ENCODE measurements at places on chromosomes 2 and 18.
A peak's percentile ranks its signal among the peaks of the same experiment; 100 is the strongest.

DNA sequence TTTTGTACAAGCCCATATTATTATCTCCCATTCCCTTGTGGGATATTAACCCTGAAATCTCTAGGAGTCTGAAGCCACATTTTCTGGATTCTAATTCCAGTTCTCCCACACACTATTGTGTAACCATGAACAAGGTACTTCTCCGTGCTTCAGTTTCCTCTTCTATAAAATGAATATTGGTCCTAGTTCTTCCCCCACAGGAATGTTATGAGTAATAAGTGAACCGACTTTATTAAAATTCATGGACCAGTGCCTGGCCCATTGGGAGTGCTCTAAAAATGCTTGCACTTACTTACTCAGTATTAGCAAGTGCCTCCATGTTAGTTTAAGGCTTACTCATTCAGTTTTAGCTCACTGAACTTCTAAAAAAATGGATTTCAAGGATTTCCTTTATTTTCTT, 1.4 kb upstream of the ACMSD start:
- DNase-seq = no peak

- no peak for DNase-seq
These were observed 22.1 kb downstream of the B3GNT2 start for GRCh38 chr2:62217970-62218369.

DNA sequence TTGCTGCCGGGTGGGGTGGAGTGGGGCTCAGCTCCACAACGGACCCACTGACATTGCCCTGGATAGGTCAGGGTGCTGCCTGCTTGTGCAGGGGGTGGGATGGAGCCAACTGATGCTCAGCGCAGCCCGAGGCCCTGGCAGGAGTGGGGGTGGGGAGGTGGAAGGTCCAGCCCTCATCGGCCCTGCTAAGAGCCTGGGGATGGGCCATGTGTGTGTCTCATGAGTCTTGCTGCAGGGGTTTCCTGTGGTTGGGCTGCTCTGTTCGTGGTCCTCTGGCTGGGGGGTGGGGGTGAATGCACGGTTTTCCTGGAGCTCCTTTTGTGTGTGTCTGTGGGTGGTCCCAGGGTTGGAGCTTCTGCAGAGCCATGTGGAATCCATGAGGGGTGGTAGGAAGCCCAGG, 39.4 kb upstream of the GALR1 start:
- DNase-seq = no peak

DNA sequence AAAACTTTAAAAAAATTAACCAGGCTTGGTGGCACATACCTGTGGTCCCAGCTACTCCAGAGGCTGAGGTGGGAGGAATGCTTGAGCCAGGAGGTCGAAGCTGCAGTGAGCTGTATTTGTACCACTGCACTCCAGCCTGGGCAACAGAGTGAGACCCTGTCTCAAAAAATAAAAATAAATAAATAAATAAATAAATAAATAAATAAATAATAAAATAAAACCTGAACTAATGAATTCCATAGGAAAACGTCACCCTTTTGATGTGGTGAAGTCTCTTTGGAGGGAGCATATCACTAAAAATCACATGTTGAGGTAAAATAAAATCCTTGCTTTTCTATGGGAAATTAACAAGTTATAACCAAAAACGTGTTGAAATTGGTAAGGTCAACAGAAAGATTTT, 29.6 kb upstream of the ITGAV start:
- no peak for DNase-seq

DNA sequence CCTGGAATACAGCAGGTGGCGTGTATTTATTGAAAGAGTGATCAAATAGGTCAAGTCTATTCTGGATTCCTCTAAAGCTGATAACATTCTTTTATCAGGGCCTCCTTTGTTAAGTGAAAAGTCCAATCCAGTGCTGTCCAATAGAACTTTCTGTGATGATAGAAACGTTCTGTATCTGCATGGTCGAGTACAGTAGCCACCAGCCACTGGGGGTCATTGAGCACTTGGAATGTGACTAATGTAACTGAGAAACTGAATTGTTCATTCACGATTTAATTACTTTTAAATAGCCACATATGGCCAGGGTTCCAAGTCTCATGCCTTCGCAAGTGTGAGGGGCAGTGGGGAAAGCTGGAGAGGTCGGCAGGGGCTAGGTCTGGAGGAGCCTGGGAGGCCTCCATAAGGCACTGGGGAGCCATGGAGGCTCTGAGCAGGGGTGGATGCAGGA, 20.5 kb downstream of the SH2D6 start:
- no peak for DNase-seq

GRCh38 chr2:85318222-85319074, 9.3 kb downstream of the TGOLN2 start:
- no peak for DNase-seq

DNA sequence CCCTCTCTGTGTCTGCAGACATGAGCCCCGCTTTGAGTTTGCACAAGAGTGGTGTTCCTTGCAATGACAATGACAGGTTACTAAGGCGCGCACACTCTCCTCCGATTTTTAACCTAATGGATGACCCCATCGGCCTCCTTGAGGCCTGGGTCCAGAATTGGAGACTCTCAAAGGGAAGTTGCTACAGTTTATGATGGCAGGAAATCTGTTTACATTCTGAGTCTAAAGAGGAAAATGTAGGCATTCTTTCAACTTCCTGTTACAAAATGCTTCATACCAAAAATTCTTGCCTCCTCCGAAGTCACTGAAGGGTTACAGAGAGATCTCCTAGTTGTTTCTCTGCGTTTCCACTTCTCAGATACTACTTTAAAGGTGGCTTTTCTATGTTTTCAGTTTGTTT, 225.3 kb upstream of the AGAP1 start:
- DNase-seq = no peak

- no peak for DNase-seq
These were observed 12.4 kb upstream of the ANKRD44 start for GRCh38 chr2:197322724-197323720.

- DNase-seq = no peak
These were observed 81.7 kb downstream of the FAM161A start for GRCh38 chr2:61771904-61772845.

GRCh38 chr18:12726774-12727550, 24.1 kb downstream of the PSMG2 start:
- DNase-seq = no peak

DNA sequence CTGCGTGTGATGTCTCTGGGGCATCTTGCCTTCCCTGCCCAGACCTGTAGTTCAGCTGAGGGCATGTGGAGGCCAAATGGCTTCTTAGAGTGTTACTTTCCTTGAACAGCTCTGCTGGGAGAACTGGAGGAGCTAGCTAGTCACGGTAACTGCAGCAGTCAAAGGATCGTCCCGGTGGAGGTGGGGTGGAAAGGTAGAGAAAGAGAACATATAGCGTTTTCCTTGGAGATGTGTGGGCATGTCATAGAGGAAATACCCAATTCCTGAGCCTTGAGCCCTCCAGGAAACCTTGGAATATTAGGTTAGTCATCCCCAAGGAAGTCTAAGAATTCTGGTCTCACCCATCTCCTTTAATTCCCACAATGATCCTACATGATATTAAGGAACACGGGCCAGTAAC, 33.5 kb upstream of the IL37 start:
- DNase-seq = no peak

DNA sequence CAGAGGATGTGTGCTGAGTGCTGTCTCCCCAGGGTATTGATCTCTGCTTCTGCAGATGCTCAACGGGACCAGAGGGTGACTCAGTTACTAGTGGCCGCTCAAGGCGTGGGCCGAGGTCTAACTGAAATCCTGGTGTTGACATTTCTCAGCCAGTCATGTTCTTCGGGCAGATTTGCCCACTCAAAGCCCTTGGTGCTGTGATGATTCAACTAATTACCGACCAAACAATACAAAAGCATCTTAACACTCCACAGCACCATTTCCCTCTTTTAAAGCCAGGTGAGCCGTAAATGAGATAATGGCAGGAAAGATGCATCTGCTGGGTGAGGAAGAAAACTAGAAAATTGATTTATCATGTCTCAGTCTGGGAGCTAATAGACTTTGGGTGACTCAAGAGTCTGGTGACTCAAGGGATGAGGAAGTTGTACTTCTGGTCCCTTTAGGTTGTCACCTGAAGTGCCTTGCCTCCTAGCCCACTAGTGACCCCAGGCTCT, 32.7 kb upstream of the PRLH start:
- DNase-seq = no peak

- no peak for DNase-seq
These were observed 10.0 kb downstream of the HK2 start for GRCh38 chr2:74843899-74844298.

DNA sequence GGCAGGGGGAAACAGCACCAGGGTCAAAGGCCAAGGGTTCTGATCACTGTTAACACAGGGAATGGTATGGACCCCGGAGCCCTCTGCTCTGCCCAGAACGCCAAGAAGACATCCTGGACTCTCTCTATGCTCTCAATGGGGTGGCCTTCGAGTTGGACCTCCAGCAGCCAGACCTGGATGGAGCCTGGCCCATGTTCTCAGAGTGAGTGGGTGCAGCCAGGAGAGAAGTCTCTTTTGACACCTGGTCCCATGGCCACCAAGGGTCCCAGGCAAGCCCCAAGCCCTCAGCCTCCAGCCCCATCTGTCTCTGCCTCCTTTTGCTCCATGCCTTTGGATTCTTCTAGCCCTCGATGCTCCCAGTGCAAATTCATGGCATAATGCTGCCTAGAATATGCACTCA, 4.1 kb downstream of the RUFY4 start:
- no peak for DNase-seq

DNA sequence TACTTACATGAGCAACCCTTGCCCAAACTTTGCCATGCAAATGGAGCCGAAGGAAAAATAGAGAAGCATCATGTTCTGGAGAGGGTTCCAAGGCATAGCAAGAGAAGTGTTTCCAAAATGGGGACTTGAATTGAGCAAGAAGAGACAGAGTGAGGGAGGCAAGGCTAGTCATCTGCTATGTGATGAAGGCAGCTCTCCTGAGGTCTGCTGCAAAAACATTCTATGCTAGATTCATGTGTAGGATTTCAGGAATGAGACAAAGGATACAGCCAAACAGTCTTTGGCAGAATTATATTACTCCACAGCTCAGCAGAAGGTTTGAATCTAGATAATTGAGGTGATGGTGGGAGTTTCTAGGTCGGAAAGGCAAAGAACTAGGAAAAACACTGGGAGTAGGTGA, 24.1 kb upstream of the MRPL19 start:
- DNase-seq = no peak

DNA sequence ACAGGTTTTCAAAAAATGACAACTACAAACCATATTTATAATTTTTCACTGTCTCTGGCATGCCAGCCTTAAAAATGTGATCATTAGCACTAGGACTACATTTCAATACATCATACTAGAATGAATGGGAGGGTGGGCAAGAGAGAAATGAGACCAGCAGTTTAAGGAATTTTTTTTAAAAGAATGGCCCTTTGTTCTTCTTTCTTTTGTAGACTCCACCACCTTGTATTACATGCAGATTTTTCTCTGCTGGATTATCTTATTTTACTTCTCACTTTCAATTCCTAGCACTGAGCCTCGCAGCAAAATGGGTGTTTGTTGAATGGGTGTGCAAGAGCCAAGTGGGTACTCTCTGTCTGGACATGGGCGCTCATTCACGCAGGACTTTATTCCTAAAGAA, 39.9 kb downstream of the FRZB start:
- no peak for DNase-seq

DNA sequence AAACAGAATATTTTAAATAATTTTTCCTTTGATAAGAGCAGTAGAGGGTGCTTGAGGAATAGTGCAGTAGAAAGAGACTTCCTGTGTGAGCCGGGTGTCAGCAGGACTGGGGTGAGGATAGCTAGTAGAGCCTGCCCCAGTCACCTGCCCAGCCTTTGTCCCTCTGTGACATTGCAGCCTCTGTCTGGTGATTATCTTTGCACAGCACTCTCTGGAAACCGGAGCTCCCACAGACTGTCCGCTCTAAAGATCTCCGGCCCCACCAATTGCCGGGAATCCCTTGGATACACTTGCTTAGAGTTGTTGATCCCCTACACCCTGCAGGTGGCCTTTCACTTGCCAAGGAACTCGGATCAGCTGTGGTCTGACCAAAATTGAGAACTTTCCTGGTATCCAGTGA, 1081.3 kb upstream of the TMEFF2 start:
- DNase-seq = no peak

DNA sequence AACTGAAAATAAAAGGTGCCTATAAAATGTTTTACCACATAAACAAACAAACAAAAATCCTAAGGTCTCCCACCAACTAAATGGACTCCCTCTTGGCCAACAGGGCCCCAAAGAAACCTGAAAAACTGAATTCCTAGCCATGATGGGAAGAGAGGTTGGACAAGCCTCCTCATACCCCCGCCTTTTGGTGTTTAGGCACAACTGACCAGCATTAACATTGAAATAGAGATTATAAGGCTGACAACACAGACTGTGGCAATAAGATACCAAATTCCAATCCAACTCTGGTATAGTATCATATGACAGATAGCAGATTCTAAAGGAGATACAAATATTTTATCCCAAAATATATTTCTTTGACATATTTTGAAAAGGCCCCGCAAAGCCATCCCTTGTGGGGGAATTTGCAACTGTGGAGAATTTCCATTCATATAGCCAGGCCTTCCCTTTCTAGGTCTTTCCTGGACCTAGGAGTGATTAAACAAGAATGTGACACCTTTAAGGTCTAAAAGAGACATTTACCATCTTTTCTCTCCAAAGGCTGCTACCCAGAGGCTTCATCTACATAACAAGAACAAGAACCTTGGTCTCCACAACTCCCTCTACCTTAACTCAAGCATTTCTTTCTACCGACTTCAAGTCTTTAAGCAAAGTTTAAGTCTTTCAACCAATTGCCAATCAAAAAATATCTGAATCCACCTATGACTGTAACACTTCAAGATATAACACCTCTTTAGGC, 80.0 kb downstream of the CHN1 start:
- DNase-seq = no peak

DNA sequence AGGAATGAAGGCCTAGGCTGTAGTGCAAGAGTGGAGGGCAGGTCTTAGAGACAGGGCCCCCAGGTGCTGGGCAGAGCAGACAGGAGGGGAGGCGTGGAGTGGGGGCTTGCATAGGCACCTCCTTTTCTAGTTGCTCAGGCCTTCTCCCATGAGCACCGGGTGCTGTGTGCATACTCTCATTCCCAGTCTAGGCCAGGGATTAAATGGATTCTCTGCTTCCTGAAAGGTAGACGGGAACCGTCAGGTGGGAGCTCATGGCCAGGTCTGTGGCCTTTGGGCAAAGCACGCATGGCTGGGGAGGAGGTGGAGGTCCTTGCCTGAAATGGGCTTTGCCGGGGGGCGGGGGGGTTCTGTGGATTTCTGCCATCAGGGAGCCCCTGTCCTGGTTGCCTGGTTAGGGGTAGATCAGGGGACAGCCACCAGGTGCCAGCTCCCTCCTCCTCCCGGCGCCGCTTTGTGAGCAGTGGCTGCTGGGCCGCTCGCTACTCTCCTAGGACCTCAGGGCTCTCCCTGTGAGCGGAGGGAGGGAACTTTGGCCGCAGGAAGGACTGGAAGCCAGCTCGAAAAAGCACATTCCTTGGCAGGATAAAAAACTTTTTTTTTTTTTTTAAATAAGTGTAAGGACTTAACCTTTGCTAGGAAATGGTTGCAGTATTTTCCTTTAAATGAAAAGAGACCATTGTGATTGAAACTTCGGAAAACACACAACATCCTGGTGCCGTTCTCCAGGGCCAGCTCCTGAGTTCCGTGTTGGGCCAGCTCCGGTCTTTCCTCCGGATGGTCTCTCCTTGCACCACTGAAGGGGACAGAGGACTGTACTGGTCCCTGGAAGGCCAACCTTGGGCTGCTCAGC, 82.8 kb upstream of the HAAO start:
- peak; percentile 4 for DNase-seq

Measured in substantia nigra (tissue), 51 donors.